ENCODE measurements at places on chromosomes 7 and 10. TPM values are rescaled to one million over a fixed set of nuclear protein-coding genes. Genes with fewer than 3 reads are reported as not detected.

The GPRIN2 gene
- not detected for total RNA-seq

The LBX1 gene
- not detected for total RNA-seq

The DPYSL4 gene
- total RNA-seq = 1.3 TPM

The CYP2E1 gene
- total RNA-seq = 0.44 TPM

The COBL gene
- total RNA-seq = under 0.01 TPM

The HECW1 gene
- total RNA-seq = 4.9 TPM

The CTBP2 gene
- 78.1 TPM for total RNA-seq

The LIPJ gene
- not detected for total RNA-seq

The CLDN15 gene
- 5.8 TPM for total RNA-seq

The IKZF1 gene
- total RNA-seq = not detected

The HOXA7 gene
- total RNA-seq = not detected

The BTBD16 gene
- 0.15 TPM for total RNA-seq

The AKR1D1 gene
- not detected for total RNA-seq

The TUBB8 gene
- total RNA-seq = not detected

The TAS2R3 gene
- 1.8 TPM for total RNA-seq

The TDRD1 gene
- 0.50 TPM for total RNA-seq

The VPS37D gene
- 6.4 TPM for total RNA-seq

The AGAP6 gene
- total RNA-seq = 3.6 TPM

The GDF2 gene
- not detected for total RNA-seq

The PNLIPRP2 gene
- total RNA-seq = not detected

The EVX1 gene
- not detected for total RNA-seq

The AGAP4 gene
- total RNA-seq = 6.3 TPM

The OR2A5 gene
- not detected for total RNA-seq

The TAS2R5 gene
- 1.7 TPM for total RNA-seq

The INHBA gene
- 8.1 TPM for total RNA-seq

The CAV2 gene
- 79.1 TPM for total RNA-seq

The DLX6 gene
- total RNA-seq = not detected

The CALML5 gene
- not detected for total RNA-seq

The HTRA1 gene
- total RNA-seq = 159 TPM

The THSD7A gene
- 1.6 TPM for total RNA-seq

The ERVW-1 gene
- not detected for total RNA-seq

The CRTAC1 gene
- not detected for total RNA-seq

The FAM25G gene
- not detected for total RNA-seq

The IMPDH1 gene
- total RNA-seq = 69.0 TPM

The CDK13 gene
- 65.9 TPM for total RNA-seq

The MNX1 gene
- not detected for total RNA-seq

The AMPH gene
- total RNA-seq = 7.8 TPM

The OPN1SW gene
- not detected for total RNA-seq
